ENCODE measurements at places on chromosomes 6 and 20.

DNA sequence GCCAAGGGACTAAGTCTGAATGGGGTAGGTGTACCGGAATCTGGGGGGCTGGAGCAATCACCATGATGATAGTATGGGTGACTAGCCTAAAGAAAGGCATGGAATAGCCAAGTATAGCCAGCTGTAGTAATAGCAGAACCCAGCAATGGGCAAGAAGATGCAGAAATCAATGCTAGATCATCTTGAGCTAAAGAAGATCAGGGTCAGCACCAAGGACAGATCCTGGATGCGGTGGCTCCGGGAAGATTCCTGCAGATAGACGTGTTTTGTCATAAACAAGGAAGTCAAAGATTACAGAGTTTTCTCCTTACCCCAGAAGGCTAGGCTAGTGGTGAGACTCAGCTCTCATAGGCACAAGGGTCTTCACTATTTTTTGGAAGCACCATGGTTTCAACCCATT is 561.6 kb upstream of the CHD6 start:
- peak; percentile 65 for DNase-seq

DNA sequence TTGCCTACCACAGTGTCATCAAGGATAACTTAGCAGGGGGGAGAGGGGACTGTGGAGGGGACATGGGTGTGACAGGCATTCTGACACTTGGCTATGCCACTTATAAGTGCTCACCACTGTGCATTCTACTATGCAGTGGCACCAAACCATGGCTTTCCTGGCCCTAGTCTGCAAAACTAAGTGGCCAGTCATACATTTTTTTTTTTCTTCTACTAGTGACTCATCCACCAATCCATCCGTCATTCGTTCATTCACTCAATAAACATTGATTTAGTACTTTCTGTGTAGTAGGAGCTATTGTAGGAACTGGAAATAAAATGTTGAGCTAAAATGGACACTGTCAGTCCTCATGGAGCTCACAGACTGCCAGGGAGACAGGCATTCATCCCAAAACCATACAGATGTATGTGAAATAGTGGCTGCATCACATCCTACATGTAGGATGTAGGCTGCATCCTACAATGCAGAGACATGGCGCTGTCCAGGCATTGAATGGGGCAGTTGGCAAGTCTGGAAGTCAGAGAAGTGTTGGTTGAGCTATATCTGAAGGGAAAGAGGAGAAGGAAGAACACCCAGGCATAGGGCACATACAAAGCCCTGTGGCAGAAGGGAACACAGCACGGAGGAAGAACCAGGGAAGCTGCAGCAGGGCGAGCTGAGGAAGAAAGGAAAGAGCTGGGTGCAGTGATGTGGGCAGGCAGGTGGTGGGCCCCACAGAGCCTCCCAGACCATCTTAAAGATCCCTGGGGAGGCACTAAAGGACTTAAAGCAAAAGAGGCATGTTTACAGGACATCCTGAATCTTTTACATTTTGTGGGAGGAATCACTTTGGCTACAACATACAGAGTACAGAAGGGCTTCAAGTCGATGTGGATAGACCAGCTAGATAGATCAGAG is 224.4 kb downstream of the UST start:
- DNase-seq: no peak

- peak; percentile 61 for DNase-seq
Observed at GRCh38 chr20:10670501-10671220, 3.1 kb downstream of the JAG1 start.

DNA sequence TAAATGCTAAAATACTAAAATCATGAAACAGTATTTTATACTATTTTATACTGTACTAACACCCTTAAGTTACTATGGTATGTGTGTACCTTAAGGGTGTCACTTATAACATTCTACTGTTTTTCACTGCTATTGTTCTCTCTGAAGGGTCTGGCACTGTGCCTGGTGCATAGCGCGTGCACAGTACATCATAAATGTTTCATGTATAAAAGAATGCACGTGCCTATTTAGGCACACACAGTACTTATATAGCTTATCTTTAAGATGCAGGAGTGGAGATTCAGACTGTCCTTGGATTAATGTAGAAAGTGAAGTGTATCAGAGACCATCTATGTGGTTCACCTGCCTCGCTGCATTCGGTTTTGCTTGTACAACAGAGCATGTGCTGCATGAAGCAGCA is 64.0 kb upstream of the SGK1 start:
- no peak for DNase-seq

DNA sequence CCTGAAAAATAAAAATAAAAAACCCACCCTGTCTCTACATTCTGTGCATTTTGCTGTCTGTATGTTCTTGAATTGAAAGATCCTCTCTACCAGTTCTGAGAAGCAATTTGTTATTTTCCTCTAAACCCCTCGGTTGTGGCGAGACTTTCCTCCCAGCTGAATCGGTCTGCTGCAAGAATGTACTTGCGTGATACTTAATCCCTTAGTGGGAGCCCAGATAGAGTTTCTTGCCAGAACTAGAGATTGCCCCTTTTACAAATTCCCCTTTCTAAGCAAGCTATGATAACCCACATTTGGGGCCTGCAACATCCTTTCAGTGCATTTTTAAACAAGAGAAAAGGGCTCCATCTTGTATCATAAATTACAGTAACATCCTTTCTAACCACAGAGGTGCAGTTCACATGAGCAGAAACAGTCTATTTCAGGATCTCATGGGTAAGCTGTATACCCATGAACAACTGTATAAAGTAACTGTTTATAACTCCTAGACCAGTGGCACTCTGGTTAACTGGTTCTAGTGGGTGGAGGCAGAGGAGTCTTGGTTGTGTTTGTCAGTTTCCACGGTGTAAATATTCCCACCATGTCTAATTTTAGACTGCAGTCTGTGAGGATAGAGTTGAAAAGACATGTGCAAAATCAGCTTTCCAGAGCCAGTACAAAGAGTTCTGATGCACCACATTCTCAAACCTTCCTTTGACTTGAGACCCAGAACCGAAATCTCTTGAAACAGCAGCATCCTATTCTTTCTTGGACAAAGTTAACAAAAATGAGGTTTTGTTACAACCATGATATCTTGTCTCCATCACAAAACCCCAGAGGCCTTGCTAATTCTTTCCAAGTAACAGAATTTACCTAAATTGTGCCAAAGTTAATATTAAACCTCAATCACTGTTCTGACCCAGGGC is 113.1 kb upstream of the ZNF217 start:
- DNase-seq: no peak

DNA sequence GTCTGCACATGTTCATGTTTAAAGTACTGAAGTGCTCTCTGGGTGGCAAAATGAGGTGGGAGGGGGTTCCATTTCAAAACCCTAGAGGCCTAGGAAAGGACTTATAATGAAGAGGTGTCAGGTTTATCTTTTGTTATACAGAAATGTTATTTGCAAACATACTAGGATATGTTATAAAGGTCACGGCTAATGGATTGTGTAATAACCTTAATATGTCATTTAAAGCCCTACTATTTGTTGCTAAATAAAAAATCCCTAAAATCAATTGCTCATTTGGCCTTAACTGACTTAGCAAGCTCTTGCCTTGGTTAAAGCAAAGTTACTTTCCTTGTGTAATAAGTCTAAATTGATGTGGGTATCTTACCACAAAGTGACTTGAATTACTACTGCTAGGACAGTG is 8.8 kb downstream of the NKX2-4 start:
- DNase-seq: no peak

DNA sequence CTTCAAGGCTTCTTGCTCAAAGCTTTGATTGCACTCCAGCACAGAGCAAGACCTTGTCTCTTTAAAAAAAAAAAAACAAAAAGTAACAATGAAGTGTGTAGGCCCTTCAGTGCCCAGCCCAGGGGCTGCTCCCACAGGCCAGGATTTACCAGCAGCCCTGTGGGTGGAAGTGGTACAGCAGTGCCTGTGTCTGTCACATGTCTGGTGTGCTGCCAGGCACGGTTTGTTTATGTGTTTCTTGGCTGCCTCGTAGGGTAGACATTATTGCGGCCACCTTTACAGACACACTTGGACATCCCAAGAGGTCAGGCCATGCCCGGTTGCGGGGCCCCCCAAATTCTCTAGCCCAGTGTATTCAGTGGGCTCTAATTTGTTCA is 12.7 kb downstream of the DYNLRB1 start:
- no peak for DNase-seq

DNA sequence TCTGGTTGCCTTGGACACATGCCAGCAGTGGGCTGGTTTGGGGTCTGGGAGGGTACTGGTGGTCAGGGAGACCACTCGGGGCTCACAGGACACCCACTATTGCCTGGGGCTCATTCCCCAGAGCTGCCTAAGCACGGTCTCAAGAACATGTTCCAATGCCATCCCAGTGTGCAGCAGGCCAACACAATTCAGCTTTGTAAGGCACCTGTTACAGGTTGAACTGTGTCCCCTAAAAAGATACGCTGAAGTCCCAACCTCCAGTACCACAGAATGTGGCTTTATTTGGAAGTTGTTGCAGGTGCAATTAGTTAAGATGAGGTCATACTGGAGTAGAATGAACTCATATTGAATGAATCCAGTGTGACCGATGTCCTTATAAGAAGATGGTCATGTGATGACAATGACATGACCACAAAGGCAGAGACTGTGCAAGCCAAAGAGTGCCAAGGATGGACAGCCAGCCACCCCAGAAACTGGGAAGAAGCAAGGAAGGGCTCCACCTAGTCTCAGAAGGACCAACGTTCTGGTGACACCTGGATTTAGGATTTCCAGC is 13.5 kb upstream of the MAS1 start:
- DNase-seq: no peak

DNA sequence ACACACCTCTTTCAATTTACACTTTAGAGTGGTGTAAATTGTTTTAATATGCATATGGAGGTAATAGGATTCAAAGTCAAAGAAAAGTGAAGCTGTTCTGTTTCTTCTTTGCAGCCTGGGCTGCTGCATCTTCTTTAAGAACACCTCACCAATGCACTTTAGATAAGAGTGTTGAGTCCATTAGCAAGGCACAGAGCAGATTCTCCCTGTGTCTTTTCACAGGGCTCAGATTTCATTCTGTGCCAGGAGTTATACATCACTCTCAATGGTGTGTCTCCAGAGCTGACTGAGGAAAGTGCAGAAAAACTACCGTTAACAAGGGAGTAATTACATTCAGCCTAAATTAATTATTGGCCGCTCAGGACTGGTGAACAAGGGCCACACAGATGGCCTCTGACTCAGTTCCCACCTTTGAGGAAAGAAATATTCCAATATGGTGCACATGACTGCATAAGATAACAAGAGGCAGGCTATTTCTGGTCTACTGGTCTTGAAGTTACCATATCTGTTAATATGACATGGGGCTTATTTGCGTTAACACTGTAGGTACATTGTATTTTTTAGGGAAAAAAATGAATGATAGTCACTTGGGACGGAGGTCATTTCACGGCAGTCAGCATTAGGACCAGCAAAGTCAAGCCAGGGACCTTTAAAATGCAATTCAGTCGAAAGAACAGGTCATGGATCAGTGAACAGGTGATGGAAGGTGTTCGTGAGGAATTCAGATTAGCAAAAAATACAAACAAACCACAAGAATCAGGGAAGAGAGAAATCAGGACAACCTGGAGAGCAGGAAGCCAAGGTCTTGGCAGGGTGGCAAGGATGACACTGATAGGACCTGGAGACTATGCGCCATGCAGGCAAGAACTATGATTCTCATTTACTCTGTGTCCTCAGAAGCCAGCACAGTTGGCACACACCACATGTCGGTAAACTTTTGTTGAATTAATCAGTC is 203.7 kb downstream of the TBX18 start:
- no peak for DNase-seq

DNA sequence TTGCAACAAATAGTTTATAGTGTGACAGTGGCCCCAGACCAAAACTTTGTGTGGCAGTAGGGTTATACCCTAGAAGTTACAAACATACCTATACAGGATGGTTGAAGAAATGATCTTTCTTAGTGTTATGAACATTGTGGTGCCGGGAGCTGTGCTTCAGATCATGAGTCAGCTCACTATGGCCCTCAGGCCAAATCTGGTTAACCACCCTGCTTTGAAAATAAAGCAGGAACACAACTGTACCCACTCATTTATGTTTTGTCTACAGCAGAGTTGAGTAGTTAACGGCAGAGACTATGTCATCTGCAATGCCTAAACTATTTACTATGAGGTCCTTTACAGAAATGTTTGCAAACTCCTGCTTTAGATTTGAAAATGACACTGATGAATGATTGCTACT is 24.3 kb downstream of the AKAP7 start:
- DNase-seq: no peak

DNA sequence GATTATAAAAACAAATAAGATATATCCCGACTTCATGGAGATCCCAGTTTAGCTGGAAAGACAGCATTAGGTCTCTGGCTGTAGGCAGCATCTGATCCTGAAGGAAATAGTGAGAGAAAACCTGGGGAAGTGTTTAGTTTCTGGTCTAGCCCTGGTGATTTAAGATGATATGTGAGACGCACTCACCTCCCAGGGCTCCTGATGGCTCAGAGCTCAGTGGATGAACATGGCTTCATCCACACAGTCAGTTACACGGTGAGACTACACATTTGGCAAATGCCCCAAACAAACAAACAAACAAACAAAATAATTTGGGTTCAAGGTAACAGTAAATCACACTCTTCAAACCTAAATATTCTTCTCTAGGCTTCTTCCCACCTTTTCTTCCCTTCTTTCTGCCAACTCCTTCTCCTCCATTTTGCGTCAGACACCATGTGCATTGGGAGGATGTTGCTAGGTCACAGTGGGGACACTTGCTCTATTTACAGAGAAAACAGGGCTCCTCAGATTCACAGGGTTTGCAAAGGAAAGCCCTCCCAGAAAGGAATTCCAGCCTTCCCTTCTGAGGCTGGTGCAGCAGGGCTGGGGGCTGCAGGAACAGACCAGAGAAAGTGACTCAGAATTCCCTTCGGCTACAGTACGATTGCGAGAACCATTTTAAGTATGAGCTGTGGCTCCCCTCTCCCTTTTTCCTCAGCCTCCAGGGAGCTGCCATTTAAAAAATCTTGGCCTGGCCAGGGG is 59.6 kb upstream of the SALL4 start:
- DNase-seq: no peak

- DNase-seq: no peak
Observed at GRCh38 chr6:56749632-56750151, 107.0 kb upstream of the DST start.

- no peak for DNase-seq
Observed at GRCh38 chr6:139857143-139857542, 482.7 kb upstream of the CITED2 start.

DNA sequence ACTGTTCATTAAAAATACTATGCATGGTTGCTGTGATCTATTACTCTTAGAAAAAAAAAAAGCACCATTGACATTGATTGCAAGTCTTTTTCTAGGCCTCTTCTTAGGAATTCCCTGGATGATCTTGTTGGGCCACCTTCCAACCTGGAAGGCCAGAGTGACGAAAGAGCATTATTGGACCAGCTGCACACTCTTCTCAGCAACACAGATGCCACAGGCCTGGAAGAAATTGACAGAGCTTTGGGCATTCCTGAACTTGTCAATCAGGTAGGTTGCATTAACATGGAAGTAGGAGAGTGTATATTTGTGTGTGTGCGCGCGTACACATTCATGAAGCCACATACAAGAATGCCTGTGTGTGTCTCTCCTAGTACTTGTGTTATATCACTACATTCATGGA is 140.4 kb downstream of the NCOA3 start:
- no peak for DNase-seq

DNA sequence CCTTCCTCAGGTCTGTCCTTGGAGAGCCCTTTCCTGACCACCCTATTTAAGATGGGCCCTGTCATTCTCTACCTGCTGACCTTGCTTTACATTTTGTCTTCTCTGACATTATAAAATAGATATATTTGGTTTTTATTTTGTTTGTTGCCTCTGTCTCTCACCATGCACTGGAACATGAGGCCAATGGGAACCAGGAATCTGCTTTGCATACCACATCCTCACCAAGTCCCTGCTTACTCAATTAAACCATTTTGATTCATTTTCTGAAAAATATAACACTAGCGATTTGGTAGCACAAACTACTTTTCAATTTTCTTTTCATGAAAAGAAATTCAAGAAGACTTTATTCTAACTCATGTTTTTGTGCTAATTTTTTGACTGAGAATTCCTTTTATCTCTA is 32.8 kb upstream of the POPDC3 start:
- DNase-seq: no peak
